ENCODE measurements at places on chromosomes 6 and 20. TPM values are rescaled to one million over a fixed set of nuclear protein-coding genes. Genes with fewer than 3 reads are reported as not detected.

Gene HEY2
- total RNA-seq, result 16.0 TPM

Gene NHSL1
- 31.1 TPM for total RNA-seq

Gene DEFB119
- not detected for total RNA-seq

Gene NOX3
- not detected for total RNA-seq

Gene FAM83D
- total RNA-seq, result 5.8 TPM

Gene BRD2
- 153 TPM for total RNA-seq

- no peaks in the 10 kb centered on the region for H3K36me3 ChIP-seq
- H3K27ac ChIP-seq, result no peak overlapping the region
- no peak overlapping the region for H3K4me3 ChIP-seq
- no peak for DNase-seq
Observed at GRCh38 chr6:10643201-10643651, 51.2 kb downstream of the C6orf52 start.

DNA sequence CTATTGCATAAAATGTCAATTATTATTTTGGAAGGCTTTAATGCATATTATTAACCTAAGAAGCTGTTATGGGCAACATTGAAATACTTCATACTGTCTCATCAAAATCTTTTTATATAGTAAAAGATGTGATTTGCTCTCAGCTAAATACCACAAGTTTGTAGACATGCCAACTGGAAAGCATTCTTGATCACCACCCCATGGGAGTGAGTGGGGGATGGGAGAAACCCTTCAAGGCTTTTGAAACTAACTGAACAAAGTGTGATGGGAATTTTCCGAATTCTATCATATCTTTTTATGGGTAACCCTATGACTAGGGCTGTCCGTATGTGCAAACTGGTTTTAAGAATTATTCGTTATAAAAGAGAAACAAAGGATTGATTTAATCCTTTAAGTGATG, 377.3 kb upstream of the JAG1 start:
- DNase-seq, result no peak
- H3K27ac ChIP-seq, result no peak overlapping the region
- no peaks in the 10 kb centered on the region for H3K27me3 ChIP-seq
- H3K4me3 ChIP-seq, result no peak overlapping the region
- H3K4me1 ChIP-seq, result no peaks in the 10 kb centered on the region
- no peaks in the 10 kb centered on the region for H3K36me3 ChIP-seq

DNA sequence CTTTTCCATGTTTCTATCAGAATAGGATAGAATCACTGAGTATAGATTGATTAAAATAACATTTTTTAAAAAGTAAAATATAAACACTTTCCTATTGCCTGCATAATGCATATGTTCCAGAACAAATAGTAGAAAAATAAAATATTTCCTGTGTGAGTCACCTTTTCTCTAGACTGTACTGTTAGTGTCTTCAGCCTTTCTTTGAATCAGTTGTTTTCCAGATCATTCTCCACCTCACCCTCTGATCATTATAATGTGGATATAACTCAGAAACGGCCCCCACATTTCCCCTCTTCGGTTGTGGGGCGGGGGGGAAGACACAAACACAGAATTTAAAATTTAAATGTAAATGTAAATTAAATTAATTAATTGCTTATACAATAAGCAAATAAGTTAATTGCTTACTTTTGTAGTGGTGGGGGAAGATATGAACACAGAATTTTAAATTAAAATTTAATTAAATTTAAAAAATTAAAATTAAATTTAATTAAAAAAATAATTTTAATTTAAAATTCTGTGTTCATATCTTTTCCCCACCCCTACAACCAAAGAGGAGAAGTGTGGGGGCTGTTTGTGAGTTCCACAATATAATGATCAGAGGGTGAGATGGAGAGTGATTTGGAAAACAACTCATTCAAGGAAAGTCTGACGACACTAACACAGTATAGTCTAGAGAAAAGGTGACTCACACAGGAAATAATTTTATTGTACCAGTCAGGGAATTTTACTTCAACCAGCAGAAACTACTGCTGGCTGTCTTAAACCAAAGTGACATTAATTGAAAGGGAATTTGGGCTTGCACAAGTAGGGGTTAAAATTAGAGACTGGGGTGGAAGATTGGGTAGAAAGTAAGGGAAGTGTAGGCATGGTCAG, 37.1 kb upstream of the PROKR2 start:
- no peak for DNase-seq
- no peaks in the 10 kb centered on the region for H3K4me1 ChIP-seq
- no peaks in the 10 kb centered on the region for H3K36me3 ChIP-seq
- H3K4me3 ChIP-seq, result no peak overlapping the region
- H3K27me3 ChIP-seq, result no peaks in the 10 kb centered on the region

All from spinal cord (tissue), 10 donors.